ENCODE measurements at places on chromosomes 7 and 10.

- DNase-seq, result no peak
Observed at GRCh38 chr10:101284744-101285463, 55.6 kb upstream of the LBX1 start.

DNA sequence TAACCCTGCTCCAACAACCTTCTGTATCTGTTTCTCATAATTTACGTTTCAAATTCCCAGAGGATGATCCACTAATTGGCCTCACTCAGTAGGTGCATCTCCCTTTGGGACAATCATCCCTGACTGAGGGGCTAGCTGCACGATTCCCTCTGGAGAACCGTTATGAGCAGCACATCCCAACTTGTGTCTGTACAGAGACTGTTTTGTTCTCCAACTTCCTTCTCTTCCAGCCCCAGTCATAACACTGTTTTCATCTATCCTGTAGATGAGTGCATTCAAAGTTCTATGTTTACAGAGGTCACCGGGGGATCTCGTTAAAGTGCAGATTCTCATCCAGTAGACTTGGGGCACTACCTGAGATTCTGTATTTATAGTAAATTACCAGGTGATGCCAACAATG is 187.2 kb downstream of the REEP3 start:
- no peak for DNase-seq

- no peak for DNase-seq
Observed at GRCh38 chr10:12165036-12165435, 30.7 kb downstream of the NUDT5 start.

GRCh38 chr10:68235581-68235980 is 3.7 kb upstream of the ATOH7 start:
- DNase-seq, result no peak

DNA sequence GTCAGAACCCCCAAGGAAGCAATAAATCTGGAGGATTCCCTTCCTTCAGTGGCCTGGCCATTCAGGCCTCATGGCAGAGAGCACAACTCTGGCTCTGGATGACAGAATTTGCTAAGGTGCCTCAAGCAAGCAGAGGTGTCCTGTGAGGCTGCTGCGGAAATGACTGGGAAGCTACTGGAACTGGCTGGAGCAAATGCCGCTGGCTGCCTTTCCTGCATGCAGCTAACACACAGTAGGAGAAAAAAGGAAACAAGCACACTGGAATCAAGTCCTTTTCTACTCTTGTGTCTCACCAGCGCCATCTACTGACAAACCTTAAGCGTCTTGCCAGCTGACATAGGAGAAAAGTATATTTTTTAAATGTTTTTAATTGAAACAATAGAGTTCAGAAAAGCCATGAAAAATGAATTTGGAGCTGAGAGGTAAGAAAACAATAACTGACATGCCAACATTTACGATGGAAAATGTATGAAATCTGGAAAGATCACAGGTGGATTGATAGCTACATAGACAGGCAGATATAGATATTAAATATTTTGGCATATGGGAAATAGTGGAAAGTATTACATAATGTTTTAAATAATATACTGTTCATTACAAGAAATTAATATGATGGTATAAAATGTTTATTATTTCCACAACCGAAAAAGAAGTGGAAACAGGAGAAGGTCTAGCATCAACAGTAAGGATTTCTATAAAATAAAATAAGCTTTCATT is 951.6 kb downstream of the ANKRD7 start:
- peak; percentile 76 for DNase-seq

DNA sequence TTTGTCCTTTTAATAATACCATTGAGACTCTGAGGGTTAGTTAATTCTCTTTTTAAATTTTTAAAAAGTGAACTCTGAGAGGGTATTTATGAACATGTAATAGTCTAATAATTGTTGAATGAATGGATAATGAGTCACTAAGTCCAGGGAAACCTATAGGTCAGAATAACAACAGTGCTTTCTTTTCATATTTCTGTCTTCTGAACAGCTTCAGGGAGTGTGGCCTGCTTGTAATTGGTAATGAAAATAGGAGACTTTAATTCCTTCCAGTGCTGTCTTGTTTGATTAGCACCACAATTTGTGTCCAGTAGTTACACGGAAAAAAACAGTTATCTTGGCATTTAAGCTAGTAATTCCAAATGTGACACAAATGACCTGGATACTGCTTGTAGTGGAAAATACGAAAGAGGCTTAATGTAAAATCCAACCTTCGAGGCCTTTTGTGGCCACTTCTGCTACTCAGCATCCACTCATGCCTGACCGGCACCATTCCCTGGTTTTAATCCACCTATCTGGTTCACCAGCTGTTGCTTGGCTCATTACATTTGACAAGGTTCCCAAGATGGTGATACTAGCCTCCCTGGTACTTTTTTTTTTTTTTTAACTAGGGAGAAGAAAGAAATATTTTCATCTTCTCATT is 149.3 kb upstream of the IMMP2L start:
- no peak for DNase-seq

DNA sequence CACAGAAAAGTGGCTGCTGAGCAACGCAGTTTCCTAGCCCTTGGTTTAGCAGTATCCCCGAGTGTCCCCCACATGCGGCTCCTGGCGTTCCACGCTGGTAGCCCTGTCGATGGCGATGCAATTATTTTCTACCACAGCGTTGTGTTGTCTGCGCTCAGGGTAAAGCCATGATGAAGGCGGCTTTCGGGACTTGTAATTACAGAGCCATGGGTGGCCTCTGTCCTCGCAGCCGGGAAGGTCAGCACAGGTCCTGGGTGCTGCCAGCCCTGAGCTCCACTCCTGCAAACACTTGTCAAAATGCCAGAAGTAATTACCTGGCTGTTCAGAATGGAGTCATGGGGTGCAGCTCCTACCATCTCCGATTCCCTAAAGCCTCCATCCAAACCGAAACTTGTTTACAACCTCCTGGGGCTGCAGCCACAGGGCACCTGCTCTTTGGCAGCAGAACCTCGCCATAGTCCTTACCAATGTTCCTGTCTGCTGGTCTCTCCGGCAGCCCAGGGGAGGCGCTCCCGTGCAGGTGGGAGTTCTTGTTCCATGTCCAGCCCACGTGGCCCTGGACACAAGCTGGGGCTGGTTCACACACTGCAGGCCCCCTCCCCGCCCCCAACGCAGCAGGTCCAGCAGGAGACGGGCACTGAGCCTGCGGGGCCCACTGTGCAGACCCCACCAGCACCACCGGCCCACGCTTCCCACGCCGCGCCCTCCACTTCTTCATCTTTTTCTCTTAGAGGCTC is 512.6 kb downstream of the PTPRN2 start:
- peak; percentile 95 for DNase-seq

DNA sequence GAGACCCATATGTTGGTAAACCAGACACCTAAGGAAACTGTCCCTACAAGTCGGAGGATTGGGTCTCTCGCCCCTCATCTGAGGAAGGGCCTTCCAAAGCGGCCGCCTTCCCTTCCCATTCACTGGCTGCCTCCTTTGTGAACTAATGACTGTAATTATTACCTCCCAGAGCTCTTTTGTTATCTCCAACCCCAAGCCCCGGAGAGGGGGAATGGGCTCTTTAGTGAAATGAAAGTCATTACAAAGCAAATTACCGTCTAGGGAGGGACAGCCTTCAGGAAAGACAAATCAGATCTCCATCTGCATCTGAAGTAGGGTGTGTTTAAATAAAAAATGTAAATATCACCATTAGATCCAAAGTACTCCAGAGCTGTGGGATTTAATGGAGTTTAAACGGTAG is 2.6 kb upstream of the GAD2 start:
- no peak for DNase-seq

DNA sequence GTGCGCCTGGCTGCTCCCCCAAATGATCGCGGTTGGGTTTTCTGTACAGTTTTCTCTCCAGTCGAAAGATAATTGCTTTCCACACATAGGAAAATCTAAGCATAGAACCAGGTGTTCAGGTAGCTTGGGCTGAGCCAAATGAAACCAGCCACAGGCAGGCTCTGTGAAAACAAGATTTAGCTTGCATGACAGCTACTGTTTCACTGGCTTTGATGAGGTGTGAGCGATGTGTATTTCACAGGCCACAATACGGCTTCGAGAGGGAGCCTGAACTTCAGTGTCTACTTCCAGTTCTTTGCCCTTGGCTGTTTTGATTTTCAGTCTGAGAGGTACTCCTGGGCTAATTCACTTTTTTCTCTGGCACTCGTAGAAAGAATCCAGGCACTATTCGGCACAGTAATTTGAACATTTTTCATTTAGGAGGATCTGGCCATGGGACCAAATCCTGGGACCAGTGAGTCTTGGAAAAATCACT is 110.5 kb downstream of the JCAD start:
- DNase-seq, result no peak

DNA sequence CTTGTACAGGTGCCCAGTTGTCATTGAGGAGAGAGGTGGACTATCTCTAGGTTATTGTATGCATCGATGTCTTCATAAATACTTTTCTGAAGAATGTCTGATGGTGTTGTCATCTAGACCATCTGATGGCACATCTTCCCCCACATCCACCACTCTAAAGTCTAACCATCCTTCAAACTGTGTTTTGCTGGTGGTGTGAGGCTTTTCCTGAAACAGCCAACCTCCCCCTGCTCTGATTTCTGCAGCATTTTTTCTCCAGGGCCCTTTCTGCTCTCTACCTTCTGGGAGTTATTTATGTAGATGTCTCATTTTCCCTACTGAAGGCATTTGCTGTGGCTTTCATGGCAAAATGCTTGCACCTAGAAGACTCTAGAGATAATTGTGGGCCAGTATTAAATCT is 1.5 kb downstream of the PLCE1 start:
- no peak for DNase-seq

DNA sequence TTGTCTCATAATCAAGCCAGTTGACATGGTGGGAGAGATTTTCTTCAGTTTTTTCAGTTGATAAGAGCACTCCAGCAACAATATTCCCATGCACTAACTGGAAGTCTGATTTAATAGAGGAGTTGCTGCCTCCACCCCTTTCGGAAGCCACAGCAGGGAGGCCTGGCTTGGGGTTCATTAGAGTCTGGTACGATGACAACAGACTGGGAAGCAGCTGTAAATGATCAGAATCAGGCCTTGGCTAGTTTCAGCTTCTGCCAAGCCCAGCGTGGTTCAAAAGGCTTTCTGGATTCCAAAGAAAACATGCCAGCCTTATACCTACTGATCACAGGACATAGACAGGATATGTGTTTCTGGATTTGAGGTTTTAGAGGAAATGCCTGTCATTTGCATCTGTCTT is 274.0 kb downstream of the CSTF2T start:
- DNase-seq, result no peak

GRCh38 chr10:77539147-77539935 is 98.3 kb downstream of the KCNMA1 start:
- no peak for DNase-seq

GRCh38 chr10:61635932-61636331 is 26.8 kb upstream of the CABCOCO1 start:
- DNase-seq, result no peak

GRCh38 chr10:114017271-114017670 is 26.4 kb upstream of the ADRB1 start:
- no peak for DNase-seq

- DNase-seq, result no peak
Observed at GRCh38 chr7:39464350-39465054, 101.7 kb upstream of the YAE1 start.

DNA sequence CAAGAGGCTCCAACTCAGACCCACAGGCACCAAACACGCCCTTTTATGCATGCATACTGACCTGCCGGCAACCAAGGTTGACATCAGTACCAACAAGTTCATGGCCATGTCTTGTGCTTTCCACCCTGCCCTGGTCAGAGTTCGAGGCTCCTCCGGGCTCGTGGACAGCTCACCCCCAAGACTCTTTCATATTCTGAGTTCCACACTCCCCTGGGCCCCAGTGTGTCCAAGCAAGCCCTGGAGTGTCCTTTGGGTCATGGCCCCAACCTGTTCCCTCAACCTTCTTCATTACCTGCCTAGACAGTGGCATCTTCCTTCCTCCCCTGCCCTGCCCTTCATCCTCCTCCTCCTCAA is 40.5 kb downstream of the HIF1AN start:
- DNase-seq, result no peak

GRCh38 chr7:43112459-43112940 is at the start of gene HECW1:
Gene HECW1 (plus strand): TSS chr7:43112647. CDS start chr7:43243906, 131,259 bp downstream.
- DNase-seq, result peak; percentile 52

DNA sequence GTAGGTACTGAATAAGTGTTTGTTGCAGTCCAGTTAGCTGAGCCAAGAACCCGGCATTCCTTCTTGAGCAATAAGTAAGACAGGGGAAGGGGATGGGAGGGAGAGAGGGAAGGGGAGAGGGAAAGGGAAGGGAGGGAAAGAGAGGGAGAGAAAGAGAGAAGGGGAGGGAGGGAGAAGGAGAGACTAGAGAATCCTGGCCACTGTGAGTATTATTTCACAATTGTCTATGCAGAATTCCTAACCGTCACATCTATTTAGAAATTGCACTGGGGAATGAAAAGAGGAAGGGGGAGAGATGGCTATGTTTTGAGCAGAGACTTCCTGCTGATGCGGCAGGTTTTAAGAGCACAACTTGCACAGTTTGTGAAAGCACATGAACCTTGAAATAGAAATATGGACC is 251.4 kb upstream of the ZMIZ1 start:
- DNase-seq, result no peak

- DNase-seq, result no peak
Observed at GRCh38 chr7:42414941-42415505, 178.0 kb upstream of the GLI3 start.

DNA sequence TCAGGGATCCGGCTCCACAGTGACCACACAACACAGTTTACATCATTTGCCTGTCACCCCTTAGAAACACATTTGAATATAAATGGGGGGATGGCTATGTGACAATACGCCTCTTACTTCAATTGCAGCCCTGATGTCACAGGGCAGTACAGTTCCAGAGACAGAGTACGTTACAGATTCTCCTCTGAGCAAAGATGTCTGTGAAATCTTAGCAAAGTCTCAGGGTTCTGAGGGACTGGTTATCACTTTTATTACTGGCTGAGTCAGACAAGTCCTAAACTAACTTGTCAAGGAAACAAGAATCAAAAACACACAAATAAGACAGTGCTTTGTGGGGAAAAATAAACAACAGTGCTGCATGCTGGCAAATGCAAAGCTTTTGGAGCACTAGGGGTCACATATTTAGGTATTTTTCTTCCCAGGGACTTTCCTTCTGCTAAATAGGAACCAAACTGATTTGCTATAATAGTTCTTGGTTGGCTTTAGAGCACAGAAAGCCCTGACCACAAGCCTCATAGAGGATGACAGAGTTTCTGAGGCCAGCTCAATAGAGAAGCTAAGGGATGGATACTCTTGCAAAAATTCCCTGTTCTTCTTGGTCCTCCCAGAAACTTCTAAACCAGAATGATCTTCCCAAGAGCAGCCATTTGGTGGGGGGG is 501.6 kb downstream of the GRID1 start:
- DNase-seq, result no peak

- no peak for DNase-seq
Observed at GRCh38 chr7:21651697-21652096, 108.9 kb downstream of the DNAH11 start.

DNA sequence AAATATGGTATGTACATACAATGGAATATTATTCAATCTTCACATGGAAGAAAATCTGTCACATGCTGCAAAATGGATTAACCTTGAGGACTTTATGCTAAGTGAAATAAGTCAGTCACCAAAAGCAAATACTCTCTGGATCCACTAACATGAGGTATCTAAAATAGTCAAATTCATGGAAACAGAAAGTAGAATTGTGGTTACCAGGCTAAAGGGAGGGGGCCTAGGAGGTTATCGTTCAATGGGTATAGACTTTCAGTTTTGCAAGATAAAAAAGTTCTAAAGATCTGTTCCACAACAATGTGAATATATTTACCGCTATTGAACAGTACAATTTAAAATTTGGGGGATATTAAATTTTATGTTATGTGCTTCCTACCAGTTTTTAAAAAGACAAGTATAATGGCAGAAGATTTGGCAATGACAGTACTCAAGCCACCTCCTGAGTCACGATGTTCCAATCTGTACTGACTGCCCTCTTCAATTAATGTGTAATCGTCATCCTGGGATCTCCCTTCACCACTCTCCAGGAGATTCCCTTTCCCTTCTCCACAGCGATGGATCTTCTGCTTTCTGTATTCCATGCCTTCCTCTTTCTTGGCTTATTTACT is 32.3 kb upstream of the IL6 start:
- no peak for DNase-seq

All from NCI-H345 (cell line).